ENCODE measurements at places on chromosomes 1 and 21.
A peak's percentile ranks its signal among the peaks of the same experiment; 100 is the strongest.

- DNase-seq, result no peak
These were observed 59.2 kb downstream of the VCAM1 start for GRCh38 chr1:100778748-100779147.

GRCh38 chr21:45534636-45535331 is 7.5 kb downstream of the SLC19A1 start:
- no peak for DNase-seq

DNA sequence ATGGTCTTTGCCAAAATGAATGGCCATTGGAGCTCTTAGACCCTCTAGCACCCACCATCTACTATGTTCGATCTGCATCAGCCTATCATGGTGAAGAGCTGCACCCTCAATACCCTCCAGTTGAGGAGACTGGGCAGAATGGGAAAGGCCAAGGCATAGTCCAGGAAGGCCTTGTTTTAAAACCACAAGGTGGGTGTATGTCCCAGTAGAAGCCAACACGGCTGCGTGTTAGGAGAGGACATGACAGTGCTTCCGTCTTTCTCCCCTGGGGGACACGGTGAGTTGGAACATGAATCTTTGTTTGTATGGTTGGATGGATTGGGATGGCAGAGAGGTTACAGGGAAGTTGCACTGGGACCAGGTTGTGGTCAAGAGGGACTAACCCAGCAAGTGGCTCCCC is 18.6 kb upstream of the SH3D21 start:
- no peak for DNase-seq

GRCh38 chr1:5857011-5857410 is 135.2 kb downstream of the NPHP4 start:
- no peak for DNase-seq

- DNase-seq, result no peak
These were observed 72.9 kb downstream of the SKI start for GRCh38 chr1:2300851-2301606.

GRCh38 chr1:151251656-151252470 is 2.7 kb upstream of the PSMD4 start:
- peak; percentile 77 for DNase-seq

DNA sequence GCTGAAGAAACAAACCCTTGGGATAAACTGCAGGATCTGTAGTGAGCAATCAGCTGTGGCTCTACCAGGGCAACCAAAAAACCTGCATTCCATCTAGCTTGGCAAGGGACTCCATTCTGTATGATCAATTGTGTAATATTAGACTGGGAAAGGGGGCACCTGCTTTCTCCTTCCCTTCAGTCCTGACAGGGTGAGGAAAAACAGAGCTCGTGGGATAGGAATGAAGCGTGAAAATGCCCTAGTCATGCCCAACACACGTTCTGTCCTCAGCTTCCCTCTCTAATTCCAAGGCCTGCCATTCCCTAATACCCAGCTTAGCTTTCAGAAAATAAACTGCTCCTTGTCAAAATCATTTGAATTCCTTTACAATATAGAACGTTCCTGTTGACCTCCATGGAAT is 442.3 kb downstream of the PLPP3 start:
- DNase-seq, result no peak

DNA sequence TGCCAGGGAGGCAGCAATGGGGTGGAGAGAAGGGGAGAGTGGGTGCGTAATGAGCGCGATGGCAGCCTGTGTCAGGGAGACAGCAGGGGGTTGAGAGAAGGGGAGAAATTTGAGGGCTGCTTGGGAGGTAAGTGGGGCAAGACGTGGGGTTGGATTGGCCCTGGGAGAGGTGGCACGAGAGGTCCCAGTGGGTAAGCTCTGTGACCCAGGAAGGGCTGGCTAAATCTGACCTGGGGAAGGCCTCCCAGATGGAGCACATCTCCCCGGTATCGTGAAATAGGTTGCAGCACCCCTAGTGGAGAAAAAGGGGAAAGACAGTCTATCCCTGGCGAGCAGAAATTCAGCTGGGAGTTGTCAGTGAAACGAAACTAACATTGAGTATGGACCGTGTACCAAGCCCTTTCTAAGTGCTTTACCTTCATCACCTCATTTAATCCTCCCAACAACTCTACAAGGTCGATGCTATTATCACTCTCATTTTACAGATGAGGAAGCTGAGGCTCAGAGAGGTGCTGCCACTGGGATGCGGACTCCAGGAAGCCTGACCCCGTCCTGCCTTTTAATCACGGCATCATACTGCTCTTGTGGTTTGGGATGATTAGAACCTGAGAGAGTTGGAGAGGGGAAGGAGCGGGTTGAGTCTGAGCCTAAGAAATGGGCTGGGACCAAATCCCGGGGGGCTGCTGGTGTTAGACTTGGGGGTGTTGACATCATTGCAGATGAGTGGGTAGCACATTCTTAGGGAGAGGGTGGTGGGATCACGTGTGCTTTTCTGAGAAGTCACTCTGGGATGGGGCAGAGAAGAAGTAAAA is 56.6 kb upstream of the RPL11 start:
- DNase-seq, result peak; percentile 65

DNA sequence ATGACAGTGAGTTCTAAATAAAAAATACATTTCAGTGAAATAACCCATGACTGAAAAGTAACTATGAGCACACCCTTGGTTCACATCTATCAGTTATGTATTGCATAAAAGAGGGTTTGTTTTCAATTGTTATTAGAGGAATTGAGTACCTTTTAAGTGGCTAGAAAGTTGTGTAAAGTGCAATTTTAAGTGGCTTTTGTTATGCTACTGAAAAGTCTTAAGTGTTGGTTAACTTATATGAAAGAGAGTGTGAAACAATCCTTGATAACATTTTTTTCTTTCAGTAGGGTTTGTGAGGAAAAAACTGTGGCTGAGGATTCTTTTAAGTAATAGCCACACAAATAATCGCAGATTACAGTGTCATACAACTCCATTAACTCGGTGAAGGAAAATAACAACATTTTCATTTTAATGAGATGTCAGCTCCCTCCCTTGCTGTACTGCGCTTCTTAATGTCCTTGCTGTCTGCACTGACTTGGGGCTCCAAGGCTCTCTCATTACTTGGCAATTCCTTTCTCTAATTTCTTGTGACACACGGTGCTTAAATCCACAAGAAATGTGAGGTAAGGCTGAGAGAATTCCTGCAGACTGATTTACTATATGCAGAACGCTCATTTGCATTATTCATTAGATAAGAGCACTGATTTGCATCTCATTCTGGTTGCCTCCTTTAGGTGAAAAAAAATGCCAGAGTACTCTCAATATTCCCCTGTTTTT is 40.6 kb downstream of the NTNG1 start:
- no peak for DNase-seq

DNA sequence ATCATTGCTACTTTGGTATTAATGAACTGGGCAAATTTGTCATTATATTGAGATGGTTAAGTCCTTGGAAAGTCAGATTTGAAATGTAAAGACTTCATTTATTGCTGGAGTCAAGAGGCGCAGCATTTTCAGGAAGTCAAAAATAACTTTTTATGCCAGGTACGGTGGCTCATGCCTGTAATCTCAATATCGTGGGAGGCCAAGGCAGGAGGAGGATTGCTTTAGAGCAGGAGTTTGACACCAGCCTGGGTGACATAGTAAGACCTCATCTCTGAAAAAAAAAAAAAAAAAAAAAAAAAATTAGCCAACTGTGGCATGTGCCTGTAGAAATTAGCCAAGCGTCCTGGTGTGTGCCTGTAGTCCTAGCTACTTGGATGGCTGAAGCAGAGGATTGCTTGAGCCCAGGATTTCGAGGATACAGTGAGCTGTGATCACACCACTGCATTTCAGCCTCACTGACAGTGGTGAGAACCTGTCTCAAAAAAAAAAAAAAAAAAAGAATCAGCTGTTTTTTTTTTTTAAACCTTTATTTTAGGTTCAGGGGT is 5.5 kb downstream of the HIPK1 start:
- DNase-seq, result no peak

DNA sequence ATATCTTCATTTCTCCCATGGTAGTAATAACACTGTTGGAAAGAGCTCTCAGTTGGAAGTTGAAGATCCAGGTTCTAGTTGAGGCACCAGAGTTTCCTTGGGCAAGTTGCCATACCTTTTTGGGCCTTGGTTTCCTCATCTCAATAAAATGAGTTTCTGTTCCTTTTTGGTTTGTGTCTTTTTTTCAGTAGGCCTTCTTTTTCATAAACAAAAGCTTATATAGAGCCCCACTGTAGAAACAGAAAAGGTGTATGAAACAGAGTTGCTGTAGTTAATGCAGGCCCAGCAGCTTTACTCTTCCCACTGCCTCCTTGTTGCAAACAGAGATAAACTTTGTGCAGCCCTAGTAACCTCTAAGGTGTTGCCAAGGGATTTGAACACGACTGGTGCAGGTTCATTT is 41.7 kb downstream of the WNT4 start:
- no peak for DNase-seq

DNA sequence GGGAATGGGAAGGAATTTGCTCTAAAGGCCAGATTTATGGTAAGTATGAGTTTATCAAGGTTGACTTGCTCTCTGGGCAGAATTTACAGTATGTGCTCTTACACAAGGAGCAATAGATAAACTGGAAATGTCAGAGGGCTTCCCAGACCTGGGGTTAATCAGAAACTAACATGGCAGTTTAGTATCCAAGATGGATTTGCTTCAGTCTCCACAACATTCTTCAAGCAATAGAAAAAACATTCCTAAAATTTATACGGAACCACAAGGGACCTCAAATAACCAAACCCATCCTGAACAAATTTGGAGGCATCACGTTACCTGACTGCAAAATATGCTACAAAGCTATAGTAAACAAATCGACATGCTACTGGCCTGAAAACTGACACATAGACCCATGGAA is 606.7 kb upstream of the CHRM3 start:
- DNase-seq, result no peak

DNA sequence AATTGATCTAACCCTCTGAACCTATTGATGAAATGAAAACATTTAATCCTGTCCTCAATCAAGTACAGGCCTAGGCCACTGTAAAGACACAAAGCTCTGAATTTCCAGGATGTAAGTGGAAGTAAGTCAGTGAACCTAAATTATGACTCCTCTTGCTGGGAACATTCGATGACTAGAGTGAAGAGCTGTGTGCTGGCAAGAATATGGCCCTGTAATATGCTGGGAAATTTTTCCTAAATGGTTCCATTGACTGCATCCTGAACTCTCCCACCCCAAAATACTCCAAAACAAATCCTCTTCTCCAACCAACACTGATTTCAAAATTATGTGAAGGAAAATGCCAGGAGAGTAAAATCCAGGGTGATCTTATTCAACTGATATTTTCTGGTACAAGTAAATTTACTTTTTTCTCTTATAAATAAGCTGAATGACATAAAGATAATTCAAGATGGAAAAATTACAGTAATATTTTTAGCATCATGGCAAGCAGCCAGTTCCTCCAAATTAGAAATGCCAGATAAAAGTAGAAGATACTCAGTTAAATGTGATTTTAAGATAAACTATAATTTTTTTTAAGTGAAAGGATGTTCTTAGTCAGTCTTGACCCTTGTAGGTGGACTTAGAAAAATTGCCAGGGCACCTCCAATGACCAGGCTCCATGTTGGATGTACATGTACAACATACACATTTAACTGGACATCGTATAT is 269.4 kb downstream of the PTGER3 start:
- no peak for DNase-seq

GRCh38 chr1:115041654-115042053 is 12.0 kb downstream of the TSHB start:
- no peak for DNase-seq

- no peak for DNase-seq
These were observed 225.6 kb upstream of the MAP1LC3C start for GRCh38 chr1:242224461-242224860.

DNA sequence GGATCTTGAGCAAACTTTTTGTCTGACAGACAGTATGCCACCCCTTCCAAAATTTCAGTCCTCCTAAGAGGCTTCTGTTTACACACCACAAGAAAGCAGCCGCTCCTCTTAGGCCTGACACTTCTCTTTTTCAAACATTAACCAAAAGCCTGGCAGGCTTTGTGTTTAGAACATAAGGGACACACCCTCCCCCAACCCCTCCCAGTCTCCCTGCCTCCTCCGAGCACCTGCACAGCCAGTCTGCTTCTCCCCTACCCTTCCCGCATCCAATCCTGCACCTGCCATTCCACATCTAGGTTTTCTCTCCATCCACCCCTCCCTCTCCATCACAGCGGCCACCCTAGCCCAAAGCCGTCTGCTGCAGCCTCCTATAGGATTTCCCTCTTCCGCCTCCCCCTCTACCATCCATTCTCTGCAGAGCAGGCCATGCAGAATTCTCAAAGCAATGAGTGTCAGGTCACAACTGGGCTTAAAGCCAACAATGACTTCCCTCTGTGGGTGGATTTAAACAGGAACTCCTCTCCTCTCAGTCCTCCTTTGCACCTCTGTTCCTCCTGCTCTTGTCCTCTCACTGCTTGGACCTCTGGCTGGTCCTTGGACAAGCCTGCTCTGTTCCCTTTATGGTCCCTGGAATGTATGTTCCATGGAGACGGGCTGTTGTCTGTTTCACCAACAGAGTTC is 478.2 kb downstream of the NPHP4 start:
- no peak for DNase-seq

DNA sequence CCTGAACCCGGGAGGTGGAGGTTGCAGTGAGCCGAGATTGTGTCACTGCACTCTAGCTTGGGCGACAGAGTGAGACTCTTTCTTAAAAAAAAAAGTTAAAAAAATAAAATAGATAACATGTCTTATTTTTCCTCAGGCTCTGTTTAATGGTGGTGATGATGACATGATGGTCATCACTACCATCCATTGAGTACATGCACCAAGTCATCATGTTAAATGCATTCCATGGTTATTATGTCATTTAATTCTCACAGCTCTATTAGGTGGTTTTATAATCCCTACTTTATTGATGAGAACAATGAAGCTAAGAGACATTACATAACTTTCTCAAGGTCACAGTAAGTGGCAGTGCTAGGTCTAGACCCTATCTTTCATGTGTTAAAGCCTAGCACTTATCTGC is 34.4 kb upstream of the MAB21L3 start:
- DNase-seq, result no peak
